Fibroblast of skin of back (primary cell): ENCODE measurements at places on chromosomes 6 and 20.
A peak's percentile ranks its signal among the peaks of the same experiment; 100 is the strongest.

GRCh38 chr6:5626727-5627426 is 365.6 kb downstream of the FARS2 start:
- no peak for DNase-seq

GRCh38 chr6:170291271-170292110 is 613 bp upstream of the DLL1 start:
- no peak for DNase-seq

GRCh38 chr6:150028799-150029198 is 3.5 kb upstream of the RAET1L start:
- no peak for DNase-seq

DNA sequence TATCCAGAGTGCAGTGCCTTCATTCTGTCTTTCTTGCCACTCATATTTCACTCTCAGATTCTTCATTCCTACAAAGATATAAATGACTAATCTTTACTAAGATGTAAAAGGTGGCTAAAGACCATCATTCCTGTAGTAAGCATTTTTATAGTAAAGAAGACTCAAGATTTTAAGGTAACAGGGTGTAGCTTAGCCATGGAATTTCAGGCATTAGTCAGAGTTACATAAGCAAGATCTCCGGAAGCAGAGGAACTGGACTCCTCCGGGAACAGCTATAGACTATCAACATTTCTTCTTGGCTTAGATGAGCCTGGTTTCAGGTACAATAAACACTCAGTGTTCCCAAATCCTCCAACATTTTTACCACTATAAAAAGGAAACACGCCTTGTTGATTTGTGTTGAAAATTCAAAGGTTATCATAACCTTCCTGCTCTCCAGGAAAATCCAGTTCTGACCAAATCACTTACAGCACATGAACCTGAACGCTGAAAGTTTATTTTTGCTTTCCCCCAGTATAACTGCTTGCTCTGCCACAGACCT is 23.7 kb downstream of the SERPINB1 start:
- DNase-seq, result peak; percentile 38

DNA sequence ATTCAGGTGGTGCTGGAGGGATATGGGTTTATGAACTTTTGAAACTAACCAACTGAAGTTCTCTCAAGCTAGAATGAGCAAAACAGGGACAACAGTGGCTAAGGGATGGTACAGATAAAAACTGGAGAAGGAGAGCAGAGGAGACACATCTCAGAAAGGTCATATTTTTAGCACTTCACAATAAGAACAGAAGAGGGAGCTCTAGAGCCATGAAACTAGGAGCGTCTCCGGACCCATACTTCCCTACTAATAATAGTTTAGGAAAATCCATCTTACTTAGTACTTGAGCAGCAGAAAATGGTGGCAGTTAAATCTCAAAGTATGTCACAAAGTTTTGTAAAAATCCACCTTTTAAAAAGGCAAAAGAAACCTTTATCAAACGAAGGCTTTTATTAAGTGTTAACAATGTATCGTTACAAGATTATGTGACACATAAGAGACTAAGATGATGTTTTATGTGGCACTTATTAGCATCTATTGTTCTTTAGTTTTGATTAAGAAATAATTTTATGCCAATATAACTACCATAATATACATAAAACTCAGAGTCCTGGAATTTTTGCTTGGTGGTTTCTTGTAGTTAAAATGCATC is 278.6 kb downstream of the TBC1D32 start:
- peak; percentile 60 for DNase-seq
